ENCODE measurements at places on chromosomes 2 and 18.

- no peak for DNase-seq
These were observed 17.0 kb upstream of the CYTIP start for GRCh38 chr2:157460897-157461296.

DNA sequence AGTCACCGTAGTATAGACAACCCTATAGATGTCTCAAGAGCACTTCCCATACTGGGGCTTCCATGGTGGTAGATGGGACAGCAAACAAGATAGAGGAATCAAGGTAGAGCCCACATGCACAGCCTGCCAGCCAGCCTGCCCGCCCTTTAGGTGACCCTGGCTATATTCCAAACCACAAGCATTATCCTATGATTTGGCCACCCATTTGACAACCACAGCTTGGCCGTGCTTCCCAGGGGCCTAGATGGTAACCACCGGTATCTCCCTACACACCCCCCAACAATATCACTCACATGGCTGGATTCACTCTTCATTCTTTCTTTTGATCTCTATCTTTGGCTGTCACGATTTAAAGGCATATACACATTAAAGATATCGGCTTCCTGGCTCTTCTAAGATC, 85.3 kb downstream of the CDK15 start:
- DNase-seq = no peak

DNA sequence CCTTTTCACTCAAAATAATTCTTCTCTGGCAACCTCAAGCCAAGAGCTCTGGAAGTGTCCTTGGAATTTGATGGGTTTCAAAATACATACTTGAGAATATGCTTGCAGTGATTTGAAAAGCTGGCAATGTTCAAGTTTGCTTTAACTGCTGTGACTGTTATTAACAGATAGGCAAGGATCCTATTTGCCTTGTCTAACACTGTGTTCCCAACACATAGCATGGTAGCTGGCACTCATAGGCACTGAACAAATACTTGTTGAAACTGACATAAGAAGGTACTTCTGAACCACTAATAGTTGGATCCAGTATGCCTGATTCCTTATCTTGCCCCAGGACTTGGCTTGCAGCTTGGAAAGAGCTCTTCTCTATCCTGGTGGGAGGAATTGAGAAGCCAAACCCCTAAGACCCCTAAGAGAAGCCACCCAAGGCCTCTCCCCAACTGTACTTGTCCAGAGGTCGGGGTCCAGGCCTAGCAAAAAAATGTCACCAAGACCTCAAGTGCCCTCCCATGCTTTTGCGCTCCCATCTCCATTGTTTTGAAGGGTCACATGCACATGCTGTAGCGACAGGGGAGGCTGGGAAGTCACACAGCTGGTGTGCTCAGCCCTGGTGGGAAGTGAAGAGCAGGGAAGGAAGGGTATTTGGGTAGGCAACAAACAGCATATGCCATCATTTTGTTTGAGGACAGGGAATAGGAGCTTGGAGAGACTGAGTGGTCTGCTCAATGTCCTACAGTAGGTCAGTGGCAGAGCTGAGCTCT, 118.4 kb upstream of the HAAO start:
- no peak for DNase-seq

DNA sequence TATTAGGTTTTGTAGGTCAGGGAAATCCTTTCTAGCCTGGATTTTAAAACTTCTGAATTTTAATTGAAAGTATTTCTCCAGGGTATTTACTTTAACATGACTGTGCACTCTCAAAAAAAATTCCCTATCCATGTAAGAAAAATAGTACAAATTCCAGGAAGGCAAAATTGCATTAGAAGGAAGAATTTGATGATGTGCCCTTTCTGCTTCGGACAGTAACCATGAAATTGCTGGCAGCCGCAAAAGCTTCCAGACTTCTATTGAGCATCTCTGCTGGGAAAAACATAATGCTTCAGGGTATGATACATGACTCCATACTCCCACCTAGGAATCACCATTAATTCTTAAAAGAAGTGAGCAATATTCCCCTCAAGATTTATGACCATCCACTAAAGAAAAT, 17.2 kb upstream of the KLF7 start:
- DNase-seq = no peak

- DNase-seq = no peak
These were observed 25.2 kb downstream of the TWSG1 start for GRCh38 chr18:9359796-9360195.

- no peak for DNase-seq
These were observed 64.1 kb downstream of the NRP2 start for GRCh38 chr2:205746420-205746785.

DNA sequence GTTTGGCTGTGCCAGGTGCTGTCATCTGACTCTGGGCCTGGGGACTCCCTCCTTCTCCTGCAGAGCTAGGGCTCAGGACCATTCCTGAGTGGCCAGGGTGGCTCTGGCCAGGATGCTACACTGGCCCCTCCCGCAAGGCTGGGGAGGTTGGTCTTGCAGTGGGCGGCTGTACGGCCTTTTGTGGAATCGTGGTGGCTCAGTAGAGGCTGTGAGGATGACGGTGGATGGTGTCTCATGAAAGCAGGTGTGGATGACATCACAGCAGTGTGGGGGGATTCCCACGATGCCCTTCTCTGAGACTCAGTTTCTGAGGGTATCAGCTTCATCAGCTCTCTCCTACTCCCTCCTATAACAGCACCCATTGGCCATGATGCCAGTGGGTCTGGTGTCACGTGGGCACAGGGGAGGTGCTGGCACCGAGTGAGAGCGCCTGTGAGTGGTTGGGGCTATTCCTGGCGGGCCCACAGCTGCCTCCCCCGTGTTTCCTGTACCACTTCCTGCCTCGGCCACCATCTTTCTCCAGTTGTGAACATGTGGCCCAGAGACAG, 144.2 kb upstream of the HDAC4 start:
- DNase-seq = peak; percentile 56

DNA sequence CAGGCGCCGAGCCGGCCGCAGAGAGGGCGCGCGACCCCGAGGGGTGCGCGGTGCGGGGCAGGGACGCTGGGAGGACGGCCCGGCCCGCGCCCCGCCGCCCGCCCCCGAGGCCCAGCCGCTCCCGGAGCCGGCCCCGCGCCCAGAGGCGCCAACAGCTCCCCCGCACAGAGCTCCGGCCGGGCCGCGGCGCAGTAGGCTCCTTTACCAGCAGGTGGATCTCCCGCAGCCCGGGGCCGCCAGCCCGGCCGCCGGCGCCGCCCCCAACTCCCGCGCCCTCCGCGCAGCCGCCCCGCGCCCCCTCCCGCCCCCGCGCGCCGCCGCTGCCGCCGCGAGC, 258 bp downstream of the MGAT4A start:
- DNase-seq = no peak

- no peak for DNase-seq
These were observed 317.2 kb upstream of the CDH2 start for GRCh38 chr18:28494151-28494550.

DNA sequence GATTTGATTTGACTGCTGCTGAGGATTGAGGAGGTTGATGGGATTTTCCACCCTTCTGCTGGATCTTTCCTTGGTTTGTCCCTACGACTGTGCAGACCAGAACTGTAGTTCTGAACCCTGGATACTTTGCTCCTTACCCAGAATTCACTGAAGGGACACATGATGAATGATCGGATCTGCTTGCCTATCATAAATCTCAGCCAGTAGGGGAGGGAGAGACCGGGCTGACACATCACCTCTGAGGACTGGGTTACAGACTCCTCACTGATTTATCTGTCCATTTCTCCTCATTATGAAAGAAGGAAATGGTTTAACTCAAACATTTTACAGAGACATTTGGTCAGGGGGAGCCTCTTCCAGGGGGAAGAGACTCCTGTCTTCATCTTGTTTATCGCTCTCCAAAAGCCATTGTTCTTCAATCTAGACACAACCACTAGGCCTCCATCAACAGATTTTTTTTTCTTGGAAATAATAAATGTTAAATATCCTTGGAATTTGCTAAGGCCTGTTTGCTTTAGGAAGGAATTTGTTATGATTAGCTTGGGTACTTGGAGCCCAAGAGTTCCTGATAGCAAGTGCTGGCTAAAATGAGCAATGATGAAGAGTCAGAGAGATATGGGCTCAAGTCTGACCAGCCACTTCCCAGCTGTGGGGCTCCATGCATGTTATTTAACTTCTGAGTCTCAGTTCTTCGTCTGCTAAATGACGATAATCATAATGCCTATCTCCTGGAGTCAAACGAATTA, 925.5 kb downstream of the SLC4A3 start:
- DNase-seq = no peak

Data from stimulated activated CD8-positive, alpha-beta memory T cell treated with anti-CD3 and anti-CD28 coated beads, Interleukin-4, amount 100 ng/mL, for 24 hours (primary cell).